NCI-H446 treated with DMSO at 0.1 percent for 48 hours (cell line): ENCODE measurements at places on chromosomes 7 and 10.

GRCh38 chr10:110207011-110207804 lies at the start of gene MXI1:
Gene MXI1 (plus strand): TSS chr10:110207605. CDS start chr10:110207809, 204 bp downstream.
- DNase-seq, result peak; percentile 49

- DNase-seq, result no peak
These were observed 104.5 kb downstream of the GRID1 start for GRCh38 chr10:86261941-86262687.

DNA sequence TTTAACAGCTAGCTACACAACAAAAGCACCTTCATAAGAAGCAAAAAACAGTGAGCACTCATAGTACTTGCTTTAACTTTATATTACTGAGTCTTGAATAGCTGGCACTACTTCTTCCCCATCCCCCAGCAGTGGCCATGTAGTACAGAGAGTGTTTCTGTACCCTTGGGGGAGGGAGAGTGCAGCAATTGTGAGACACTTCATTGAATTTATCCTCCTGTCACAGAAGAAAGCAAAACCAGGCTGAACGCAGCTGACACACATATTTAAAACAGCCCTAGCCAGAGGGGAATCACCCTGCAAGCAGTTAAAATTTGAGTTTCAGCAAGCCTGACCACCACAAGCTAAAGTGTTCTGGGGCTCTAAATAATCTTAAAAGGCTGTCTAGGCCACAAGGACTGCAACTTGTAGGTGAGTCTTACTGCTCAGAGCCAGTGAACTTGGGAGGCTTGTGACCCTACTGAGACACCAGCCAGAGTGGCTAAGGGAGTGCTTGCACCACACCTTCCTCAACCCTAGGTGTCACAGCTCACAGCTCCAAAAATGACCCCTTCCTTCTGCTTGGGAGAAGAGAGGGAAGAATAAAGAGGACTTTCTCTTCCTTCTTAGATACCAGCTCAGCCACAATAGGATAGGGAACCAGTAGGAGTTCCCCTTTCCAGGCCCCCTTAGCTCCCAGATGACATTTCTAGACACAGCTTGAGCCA lies 97.7 kb upstream of the MEOX2 start:
- no peak for DNase-seq

GRCh38 chr7:140229591-140230515 lies 53.1 kb upstream of the KDM7A start:
- DNase-seq, result no peak

- DNase-seq, result peak; percentile 5
These were observed at the start of gene PALD1 for GRCh38 chr10:70478191-70479164. Gene PALD1 (plus strand): TSS chr10:70478767. CDS start chr10:70525952, 47,185 bp downstream.

- no peak for DNase-seq
These were observed 548 bp upstream of the BNIP3 start for GRCh38 chr10:131982185-131982756.

GRCh38 chr7:18503126-18503866 lies 7.7 kb downstream of the HDAC9 start:
- no peak for DNase-seq

DNA sequence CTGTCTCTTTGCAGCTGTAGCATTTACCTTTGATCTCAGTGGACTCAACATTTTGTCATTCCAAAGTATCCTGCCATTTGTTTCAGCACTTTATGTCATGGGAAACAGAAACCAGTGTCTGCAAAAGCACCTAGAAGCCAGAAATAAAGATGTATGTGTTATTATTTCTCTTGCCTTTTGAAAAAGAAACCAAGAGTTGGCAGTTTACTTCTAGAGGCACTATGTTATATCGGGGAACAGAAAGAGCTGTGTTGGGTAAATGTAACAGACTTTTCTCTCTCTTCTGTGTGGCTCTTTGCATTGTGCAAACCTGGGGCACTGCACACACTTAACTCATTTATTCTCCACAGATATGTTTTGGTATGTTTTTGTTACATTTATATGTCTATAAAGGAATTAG lies 36.7 kb downstream of the ZNF138 start:
- no peak for DNase-seq

GRCh38 chr10:22389856-22390589 lies 44.7 kb downstream of the SPAG6 start:
- no peak for DNase-seq

DNA sequence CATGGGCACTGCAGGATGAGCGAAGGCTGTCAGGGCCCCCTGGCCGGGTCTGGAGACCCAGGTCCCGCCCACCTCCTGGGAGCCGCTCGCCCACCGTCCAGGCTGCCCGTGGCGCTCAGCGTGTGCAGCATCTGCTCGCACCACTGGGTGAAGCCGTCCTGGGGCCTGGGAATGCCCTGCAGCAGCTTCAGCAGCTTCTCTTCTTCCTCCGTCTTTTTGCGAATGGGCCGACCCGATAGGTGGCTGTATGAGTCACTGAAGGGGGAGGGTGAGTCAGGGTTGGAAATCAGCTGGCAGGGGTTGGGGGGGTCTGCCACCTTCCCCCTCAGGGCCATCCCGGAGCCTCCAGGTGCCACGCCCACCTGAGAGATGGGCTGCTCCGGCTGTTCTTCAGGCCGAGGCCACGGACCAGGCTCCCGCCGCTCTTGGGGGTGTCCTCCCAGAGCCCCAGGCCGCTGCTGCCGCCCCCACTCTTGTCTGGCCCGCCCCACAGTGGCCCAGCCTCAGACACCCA lies 8.7 kb downstream of the GNB2 start:
- DNase-seq, result no peak

- no peak for DNase-seq
These were observed 1.2 kb downstream of the GATA3 start for GRCh38 chr10:8055420-8056349.
